ENCODE measurements at places on chromosomes 4 and X.

DNA sequence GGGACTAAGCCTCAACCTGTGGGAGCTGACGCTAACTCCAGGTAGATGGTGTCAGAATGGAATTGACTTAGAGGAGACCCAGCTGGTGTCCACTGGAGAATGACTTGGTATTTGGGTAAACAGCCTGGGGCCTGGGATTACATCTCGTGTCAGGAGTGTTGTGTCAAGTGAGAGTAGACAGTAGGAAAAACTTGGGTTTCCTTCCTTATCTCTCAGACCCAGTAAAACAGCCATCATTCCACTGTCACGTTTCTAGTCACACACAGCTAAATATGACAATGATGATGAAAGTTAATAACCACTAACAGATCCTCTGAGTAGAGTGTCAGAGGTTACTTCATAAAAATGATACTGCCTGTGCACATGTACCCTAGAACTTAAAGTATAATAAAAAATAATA lies 13.8 kb downstream of the ZNF674 start:
- DNase-seq, result no peak

- no peak for DNase-seq
Observed at GRCh38 chr4:128247906-128248305, 39.7 kb downstream of the PGRMC2 start.

GRCh38 chr4:165088366-165088765 lies 24.3 kb downstream of the TMEM192 start:
- DNase-seq, result no peak

DNA sequence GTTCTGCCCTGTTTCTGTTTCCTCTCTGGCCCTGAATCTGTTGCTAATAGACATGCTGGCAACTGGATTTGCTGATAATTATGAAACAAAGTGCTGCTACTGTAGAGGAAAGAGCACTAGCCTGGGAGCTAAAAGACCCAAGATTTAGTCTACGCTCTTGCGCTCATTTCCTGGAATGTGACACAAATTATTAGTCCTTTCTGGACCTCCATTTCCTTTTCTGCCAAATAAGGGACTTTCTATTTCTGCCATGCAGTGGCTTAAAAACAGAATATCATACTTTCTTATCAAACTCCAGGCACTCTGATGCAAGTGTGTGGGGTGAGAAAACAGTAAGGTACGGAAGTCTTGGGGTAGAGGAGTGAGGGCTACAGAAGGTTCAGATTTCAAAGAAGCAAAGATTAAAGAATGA lies 48.3 kb upstream of the GPR174 start:
- DNase-seq, result no peak

DNA sequence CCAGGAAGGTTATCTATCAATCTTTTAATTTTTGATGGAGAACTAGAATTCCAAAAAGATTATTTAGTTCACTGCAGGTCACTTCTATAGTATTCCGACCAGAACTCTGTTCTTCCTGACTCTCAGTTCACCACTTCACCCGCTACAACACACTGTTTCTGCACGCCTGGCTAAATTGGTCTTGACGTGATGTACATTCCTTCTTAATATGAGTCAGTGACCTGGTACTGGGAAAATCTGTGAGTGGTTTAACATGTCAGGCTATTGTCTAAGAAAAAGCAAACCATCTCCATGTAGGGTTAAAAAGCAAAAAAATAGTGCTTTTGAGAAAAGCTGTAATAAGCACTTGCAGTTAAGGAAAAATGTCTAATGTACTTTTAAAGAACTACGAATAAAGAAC lies 120.4 kb downstream of the NDST3 start:
- no peak for DNase-seq

DNA sequence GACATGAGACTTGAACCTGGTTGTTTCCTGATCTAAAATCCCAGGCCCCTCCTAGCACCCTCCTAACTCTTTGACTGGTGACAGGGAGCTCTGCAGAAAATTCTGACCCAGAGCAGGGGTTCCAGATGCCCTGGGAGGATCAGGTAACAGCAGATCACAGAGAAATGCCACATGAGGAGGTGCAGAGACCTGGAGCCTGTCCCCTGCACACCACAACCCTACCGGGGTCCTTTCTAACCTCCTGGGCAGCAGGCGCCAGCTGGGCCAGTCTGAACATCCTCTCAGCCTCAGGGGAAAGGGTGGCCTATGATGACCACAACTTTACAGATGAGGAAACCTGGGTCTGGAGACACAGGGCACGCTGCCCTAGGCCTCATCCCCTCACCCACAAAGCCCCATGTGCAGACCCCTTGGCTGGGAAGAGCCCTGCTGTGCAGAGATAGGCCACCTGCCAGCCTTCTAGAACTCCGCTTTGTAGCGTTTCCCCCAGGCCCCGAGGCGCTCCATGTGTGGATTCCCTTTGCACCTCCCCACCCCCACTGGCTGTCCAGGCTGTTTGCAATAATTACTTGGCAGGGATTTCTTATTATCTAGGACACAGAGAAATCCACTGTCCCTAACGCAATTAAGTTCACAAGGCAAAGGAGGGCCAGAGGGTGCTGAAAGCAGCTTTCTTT lies 36.5 kb downstream of the WDR1 start:
- no peak for DNase-seq

Data from stimulated activated CD4-positive, alpha-beta T cell treated with anti-CD3 and anti-CD28 coated beads, Interleukin-15, amount 100 ng/mL, for 1 hour (primary cell).